Endodermal cell (in vitro differentiated cells): ENCODE measurements at places on chromosomes 11 and 22. TPM values are rescaled to one million over a fixed set of nuclear protein-coding genes. Genes with fewer than 3 reads are reported as not detected.

- H3K27ac ChIP-seq: no peak within 1 kb of the TSS
- H3K27me3 ChIP-seq: no peaks in the 10 kb centered on the region
- peaks cover 15% of the 10 kb centered on the region for H3K36me3 ChIP-seq
- H3K4me1 ChIP-seq: peaks cover 19% of the 10 kb centered on the region
Measured at GRCh38 chr22:30425616-30426387, at the start of gene MTFP1. Gene MTFP1, plus strand, starts transcription at chr22:30425768. Its CDS starts 112 bp downstream, at chr22:30425880.

DNA sequence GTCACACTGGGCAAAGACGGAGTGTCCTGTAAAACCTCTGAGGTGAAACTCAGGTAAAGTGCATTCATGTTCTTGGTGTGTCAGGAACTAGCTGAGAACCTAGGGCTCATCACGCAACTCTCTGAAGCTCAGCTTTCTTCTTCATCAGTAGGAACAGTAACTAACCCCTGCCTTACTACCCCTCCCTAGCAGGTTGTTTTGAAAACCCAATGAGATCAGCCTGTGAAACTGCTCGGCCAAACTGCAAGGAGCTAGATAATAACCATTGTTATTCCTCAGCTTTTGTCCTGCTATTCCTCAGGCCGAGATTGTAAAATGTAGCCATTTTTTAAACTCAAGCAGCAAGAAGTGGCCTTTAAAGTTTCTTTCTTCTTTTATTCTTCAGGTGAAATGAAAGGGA lies 9.8 kb upstream of the FJX1 start:
- no peak for DNase-seq
- peaks cover 9% of the 10 kb centered on the region for H3K4me1 ChIP-seq
- H3K4me3 ChIP-seq: no peak overlapping the region
- H3K27me3 ChIP-seq: no peaks in the 10 kb centered on the region

DNA sequence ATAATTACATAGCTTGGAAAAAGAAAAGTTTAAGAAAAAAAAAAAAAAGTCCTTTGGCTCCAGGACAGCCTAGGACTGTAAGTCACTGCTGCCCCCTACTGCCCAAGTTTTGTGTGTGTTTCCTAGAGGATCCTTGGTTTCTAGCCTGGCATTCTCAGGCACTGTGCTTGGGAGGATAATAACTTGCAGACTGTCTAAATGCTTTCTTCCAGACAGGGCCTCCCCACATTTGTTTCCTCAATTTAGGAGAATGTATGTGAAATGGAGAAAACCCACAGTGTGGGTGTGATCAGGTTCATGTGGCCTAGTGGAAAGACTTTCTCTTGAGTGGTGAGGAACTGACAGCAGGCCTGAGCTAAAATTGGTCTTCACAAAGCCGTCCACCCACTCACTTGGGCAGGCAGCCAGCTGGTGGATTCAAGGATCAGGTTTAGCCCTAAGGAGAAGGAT lies 191.0 kb downstream of the NAV2 start:
- peak; percentile 94 for DNase-seq
- H3K36me3 ChIP-seq: no peaks in the 10 kb centered on the region
- H3K27ac ChIP-seq: no peak overlapping the region

- H3K27ac ChIP-seq: peak overlapping the region; percentile 41
- DNase-seq: no peak
- H3K4me3 ChIP-seq: peak overlapping the region; percentile 51
- H3K4me1 ChIP-seq: peaks cover 44% of the 10 kb centered on the region
- H3K36me3 ChIP-seq: no peaks in the 10 kb centered on the region
Measured at GRCh38 chr11:131662993-131663392, 292.6 kb downstream of the NTM start.

- H3K36me3 ChIP-seq: no peaks in the 10 kb centered on the region
- DNase-seq: no peak
- H3K4me1 ChIP-seq: peaks cover 4% of the 10 kb centered on the region
Measured at GRCh38 chr22:41417622-41418390, 28.8 kb downstream of the TOB2 start.

DNA sequence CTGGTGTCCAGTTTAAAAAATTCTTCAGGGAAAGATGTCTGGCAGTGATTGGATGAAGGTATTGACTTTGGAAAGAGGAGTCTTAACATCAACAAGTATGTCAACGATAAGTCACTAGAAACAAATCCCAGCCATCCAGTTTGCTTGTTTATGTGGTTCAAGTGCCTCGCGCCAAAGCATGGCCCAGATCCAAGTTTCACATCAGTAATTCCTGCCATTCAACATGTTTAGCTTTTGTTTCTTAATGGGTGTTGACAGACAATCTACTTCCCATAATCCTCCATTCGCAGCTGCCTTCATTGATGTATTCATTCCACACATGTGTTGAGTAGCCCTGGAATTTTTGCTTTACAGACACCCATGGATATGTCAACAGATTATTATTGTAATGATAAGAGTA lies 77.8 kb downstream of the UBASH3B start:
- peaks cover 5% of the 10 kb centered on the region for H3K27me3 ChIP-seq
- no peaks in the 10 kb centered on the region for H3K36me3 ChIP-seq
- peaks cover 19% of the 10 kb centered on the region for H3K4me1 ChIP-seq
- no peak for DNase-seq

- H3K27ac ChIP-seq: no peak within 1 kb of the TSS
- H3K4me3 ChIP-seq: peak within 1 kb of the TSS; percentile 53
- H3K36me3 ChIP-seq: no peaks in the 10 kb centered on the region
- no peaks in the 10 kb centered on the region for H3K4me1 ChIP-seq
- peak; percentile 80 for DNase-seq
Measured at GRCh38 chr11:76670485-76671236, at the start of gene LRRC32. Gene LRRC32, minus strand, starts transcription at chr11:76670747. Its CDS starts 4,793 bp downstream, at chr11:76665954.

The SCGB1D2 gene
- not detected in 3 replicates for total RNA-seq

The CCDC15 gene
- total RNA-seq: 1.7 to 4.2 TPM (median 3.3 TPM) in 3 replicates

The LIPT2 gene
- 9.4 and 10.7 TPM in 2 replicates for total RNA-seq

- H3K4me1 ChIP-seq: no peaks in the 10 kb centered on the region
- H3K36me3 ChIP-seq: no peaks in the 10 kb centered on the region
- no peak overlapping the region for H3K27ac ChIP-seq
- DNase-seq: no peak
Measured at GRCh38 chr11:32328392-32328791, 106.9 kb downstream of the WT1 start.

DNA sequence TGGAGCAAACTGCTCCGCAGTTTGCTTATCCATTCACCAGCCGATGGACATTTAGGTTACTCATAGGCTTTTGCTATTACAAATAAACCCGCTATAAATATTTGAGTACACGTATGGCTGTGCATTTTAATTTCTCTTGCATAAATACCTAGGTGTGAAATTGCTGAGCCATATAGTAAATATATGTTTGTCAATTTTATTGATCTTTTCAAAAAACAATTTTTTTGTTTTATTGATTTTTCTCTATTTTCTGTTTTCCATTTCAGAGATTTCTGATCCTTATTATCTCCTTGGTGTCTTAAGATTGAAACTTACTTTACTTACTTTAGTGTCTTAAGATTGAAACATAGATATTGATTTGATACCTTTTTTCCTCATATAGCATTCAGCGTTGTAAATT lies 4.5 kb downstream of the ZNF74 start:
- no peak overlapping the region for H3K27ac ChIP-seq
- peaks cover 7% of the 10 kb centered on the region for H3K4me1 ChIP-seq
- DNase-seq: no peak
- H3K27me3 ChIP-seq: no peaks in the 10 kb centered on the region
- H3K4me3 ChIP-seq: no peak overlapping the region
- H3K36me3 ChIP-seq: peaks cover 26% of the 10 kb centered on the region

DNA sequence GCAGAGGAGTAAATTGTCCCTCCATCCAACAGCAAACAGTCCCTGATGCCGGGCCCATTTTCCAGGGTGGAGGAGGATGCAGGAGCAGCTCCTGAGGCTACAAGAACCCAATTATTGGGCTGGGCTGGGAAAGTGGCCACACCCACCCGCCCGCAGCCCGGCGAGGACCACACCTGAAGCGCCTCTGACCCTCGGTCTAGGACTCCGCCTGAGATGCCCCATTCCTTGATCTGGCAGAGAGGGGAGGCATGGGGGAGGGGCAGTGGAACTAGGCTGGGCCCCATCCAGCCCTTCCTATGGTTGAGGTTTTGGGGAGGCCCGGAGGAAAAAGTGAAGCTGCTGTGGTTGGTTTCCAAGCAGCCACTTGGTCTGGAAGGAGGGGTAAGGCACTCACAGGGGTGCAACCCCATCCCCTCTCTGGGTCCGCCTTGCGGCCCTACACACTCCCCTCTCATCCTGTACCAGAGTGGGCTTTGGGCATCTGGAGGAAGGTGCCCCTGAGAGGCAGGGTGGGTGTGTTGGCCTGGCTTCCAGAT lies 2.4 kb upstream of the LGALS1 start:
- no peaks in the 10 kb centered on the region for H3K27me3 ChIP-seq
- no peak overlapping the region for H3K27ac ChIP-seq
- H3K36me3 ChIP-seq: no peaks in the 10 kb centered on the region
- no peak overlapping the region for H3K4me3 ChIP-seq
- H3K4me1 ChIP-seq: peaks cover 4% of the 10 kb centered on the region

DNA sequence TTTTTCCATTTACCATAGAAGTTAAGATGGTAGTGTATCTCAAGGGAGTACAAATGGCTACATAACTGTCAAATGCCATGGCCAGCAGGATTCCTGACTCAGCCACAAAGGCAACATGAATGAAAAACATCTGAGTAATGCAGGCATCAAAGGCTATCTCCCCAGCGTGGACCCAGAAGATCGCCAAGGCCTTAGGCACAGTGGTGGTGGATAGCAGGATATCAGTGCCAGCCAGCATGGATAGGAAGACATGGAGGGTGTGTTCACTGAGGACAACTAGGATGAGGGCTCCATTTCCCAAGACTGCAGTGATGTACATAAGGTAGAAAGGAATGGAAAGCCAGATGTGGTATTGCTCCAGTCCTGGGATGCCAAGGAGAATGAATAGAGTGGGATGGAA lies 18.0 kb downstream of the OR52B2 start:
- no peaks in the 10 kb centered on the region for H3K36me3 ChIP-seq
- H3K4me3 ChIP-seq: no peak overlapping the region
- peaks cover under 1% of the 10 kb centered on the region for H3K4me1 ChIP-seq
- H3K27me3 ChIP-seq: no peaks in the 10 kb centered on the region
- no peak overlapping the region for H3K27ac ChIP-seq

DNA sequence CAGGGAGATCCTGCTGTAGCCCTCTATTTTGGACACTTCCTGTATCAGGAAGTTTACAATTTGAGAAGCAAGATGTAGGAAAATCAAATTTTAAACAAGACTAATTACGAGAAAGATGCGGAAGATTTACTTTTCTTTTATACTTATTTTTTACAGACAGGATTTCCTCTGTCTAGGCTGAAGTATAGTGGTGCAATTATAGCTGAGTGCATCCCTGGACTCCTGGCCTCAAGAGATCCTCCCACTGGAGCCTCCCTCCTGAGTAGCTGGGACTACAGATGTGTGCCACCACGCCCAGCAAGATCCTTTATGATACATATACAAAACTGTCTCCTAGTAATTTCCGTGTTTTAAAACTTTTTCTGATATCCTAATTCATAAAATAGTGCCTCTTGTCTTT lies 17.2 kb upstream of the CARD18 start:
- H3K4me1 ChIP-seq: no peaks in the 10 kb centered on the region
- H3K27ac ChIP-seq: no peak overlapping the region
- no peak overlapping the region for H3K4me3 ChIP-seq
- DNase-seq: no peak
- H3K27me3 ChIP-seq: no peaks in the 10 kb centered on the region
- no peaks in the 10 kb centered on the region for H3K36me3 ChIP-seq

- H3K27me3 ChIP-seq: no peaks in the 10 kb centered on the region
- no peak overlapping the region for H3K27ac ChIP-seq
- DNase-seq: no peak
- no peak overlapping the region for H3K4me3 ChIP-seq
- H3K4me1 ChIP-seq: peaks cover 3% of the 10 kb centered on the region
Measured at GRCh38 chr11:103673773-103674172, 362.7 kb upstream of the DDI1 start.

The APLNR gene
- 2.9 to 3.7 TPM (median 3.5 TPM) in 3 replicates for total RNA-seq

DNA sequence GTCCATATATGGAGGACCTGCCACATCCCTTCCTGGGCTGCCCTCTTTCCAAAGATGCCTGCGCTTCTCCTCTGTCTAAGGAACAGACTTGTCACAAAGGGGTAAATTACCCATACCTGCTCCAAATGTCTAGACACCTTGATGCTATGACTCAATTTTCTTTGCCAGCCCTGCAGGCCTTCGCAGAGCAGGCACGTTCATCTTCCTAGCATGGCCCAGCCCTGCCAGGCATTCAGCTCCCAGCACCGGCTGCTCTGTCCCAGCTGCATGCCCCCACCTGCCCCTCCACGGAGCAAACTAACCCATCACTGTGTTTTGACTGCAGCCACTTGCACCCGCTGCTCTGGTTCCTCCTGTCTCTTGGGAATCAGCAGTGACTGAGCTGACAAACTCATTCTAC lies 526.1 kb downstream of the MIAT start:
- H3K4me3 ChIP-seq: no peak overlapping the region
- no peaks in the 10 kb centered on the region for H3K36me3 ChIP-seq
- H3K27ac ChIP-seq: no peak overlapping the region
- peaks cover 34% of the 10 kb centered on the region for H3K27me3 ChIP-seq

GRCh38 chr11:35289821-35290220 lies 129.5 kb downstream of the SLC1A2 start:
- H3K4me3 ChIP-seq: no peak overlapping the region
- no peak overlapping the region for H3K27ac ChIP-seq

GRCh38 chr11:130449996-130450769 lies 1.7 kb downstream of the ADAMTS15 start:
- no peaks in the 10 kb centered on the region for H3K36me3 ChIP-seq
- peaks cover 41% of the 10 kb centered on the region for H3K27me3 ChIP-seq
- peak; percentile 97 for DNase-seq
- H3K4me1 ChIP-seq: no peaks in the 10 kb centered on the region
- H3K4me3 ChIP-seq: peak overlapping the region; percentile 81

The DDIAS gene
- 5.0 to 24.1 TPM (median 22.7 TPM) in 3 replicates for total RNA-seq

The TST gene
- total RNA-seq: 43.7 and 48.3 TPM in 2 replicates

The ART5 gene
- 5.9 to 9.1 TPM (median 7.8 TPM) in 3 replicates for total RNA-seq

The ZNF214 gene
- total RNA-seq: 5.3 to 12.1 TPM (median 10.8 TPM) in 3 replicates

GRCh38 chr11:66542362-66542761 lies 3.5 kb downstream of the ZDHHC24 start:
- no peaks in the 10 kb centered on the region for H3K4me1 ChIP-seq
- no peaks in the 10 kb centered on the region for H3K27me3 ChIP-seq
- H3K4me3 ChIP-seq: no peak overlapping the region
- H3K36me3 ChIP-seq: no peaks in the 10 kb centered on the region

- no peaks in the 10 kb centered on the region for H3K36me3 ChIP-seq
- no peak for DNase-seq
- no peak overlapping the region for H3K4me3 ChIP-seq
- H3K27ac ChIP-seq: peak overlapping the region; percentile 87
- H3K27me3 ChIP-seq: no peaks in the 10 kb centered on the region
- H3K4me1 ChIP-seq: no peaks in the 10 kb centered on the region
Measured at GRCh38 chr11:2190657-2191471, 19.2 kb upstream of the TH start.

DNA sequence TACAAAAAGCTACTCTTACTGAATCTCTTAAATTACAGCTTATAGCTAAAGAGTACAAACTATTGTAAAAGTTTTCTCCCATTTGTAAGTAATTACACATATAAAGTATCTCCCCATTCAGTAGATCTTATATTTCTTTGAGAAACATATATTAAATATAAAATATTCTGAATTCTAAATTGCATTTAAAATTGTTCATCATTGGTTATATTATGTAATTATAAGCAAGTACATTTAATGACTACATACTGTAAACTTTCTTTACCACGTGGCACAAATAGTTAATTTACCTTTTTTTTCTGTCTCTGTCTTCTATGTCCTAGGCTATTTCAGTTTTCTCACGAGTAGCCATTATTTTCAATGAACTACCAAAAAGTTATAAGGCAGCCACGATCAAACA lies 101.2 kb upstream of the SERPIND1 start:
- no peaks in the 10 kb centered on the region for H3K36me3 ChIP-seq
- no peak overlapping the region for H3K4me3 ChIP-seq
- no peaks in the 10 kb centered on the region for H3K27me3 ChIP-seq
